ENCODE measurements at places on chromosomes 11 and 22. TPM values are rescaled to one million over a fixed set of nuclear protein-coding genes. Genes with fewer than 3 reads are reported as not detected.

The SLC5A4 gene
- total RNA-seq = not detected

The C11orf65 gene
- total RNA-seq = 0.42 TPM

GRCh38 chr22:35257002-35257320 lies 332 bp upstream of the HMGXB4 start:
- peaks cover 12% of the 10 kb centered on the region for H3K4me1 ChIP-seq
- no peaks in the 10 kb centered on the region for H3K27me3 ChIP-seq
- peak overlapping the region; percentile 89 for H3K4me3 ChIP-seq
- peak overlapping the region; percentile 97 for H3K27ac ChIP-seq
- H3K36me3 ChIP-seq = peaks cover 3% of the 10 kb centered on the region
- no peak for DNase-seq

DNA sequence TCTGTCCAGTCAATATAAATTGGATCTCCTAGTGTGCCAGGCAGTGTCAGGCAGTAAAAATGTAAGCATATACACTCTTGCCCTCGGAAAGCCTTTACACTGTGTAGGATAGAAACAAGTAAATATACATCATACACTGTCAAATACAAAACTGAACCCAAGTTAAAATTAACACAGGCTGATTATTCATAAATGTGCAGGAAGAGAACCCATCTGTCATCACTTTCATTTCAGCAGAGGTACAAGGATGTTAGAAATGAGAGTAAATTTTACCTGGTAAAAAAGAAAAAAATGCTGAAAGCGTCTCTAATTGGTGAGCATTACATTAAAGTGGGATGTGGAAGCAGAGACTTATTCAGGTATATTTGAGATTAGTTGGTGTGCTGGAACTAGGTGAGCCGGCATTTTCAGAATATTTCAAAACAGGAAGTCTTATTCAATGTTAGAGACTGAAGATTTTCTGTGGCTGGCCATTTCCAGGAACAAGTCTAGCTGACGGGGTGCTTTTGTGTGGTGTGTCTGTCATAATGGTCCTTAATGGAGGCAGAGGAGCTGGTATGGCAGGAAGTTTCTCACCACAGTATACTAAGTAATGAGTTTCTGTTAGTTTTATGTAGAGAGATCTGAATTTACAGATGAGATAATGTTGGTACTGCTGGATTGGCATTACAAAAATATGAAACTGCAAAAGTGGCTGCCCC lies 192.6 kb downstream of the CASP12 start:
- peaks cover 4% of the 10 kb centered on the region for H3K4me1 ChIP-seq
- DNase-seq = no peak
- H3K4me3 ChIP-seq = no peak overlapping the region
- H3K27me3 ChIP-seq = no peaks in the 10 kb centered on the region

DNA sequence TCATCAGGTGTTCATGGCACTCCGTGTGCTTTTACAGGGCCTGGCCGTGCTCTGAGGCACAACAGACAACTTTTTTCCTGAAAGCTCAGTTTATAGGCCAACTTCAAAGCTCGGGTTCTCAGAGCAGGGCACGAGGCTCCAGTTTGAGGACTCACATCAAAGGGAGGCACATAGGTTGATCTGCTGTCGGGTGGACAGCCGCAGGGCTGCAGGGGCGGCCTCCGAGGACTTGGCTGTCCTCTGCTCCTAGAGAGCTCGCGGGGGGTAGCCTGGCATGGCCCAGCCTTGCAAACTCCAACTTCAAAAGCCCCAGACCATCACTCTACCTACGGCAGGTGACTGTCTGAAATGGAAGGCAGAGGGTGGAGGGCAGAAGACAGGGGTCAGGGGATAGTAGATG lies 31.6 kb downstream of the C11orf58 start:
- no peak overlapping the region for H3K4me3 ChIP-seq
- peaks cover 13% of the 10 kb centered on the region for H3K4me1 ChIP-seq
- no peaks in the 10 kb centered on the region for H3K36me3 ChIP-seq
- no peak overlapping the region for H3K27ac ChIP-seq

DNA sequence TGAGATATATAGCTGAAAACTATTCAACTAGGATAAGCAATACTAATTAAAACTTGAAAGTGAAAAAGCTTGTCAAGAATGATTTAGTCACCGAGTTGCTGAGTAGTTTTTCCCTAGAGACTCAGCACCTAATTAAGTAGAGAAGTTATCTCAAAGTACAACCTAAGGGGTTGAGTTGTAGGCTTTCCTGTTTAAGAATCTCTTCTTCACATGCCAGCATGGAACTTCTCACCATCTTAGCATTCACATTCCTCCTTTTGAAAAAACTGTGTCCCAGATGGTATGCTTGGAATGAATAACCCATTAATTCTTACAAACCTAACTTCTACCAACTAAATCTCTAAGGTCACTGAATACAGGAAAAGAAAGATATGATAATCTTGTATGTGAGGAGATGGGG lies 303.3 kb upstream of the ZC3H12C start:
- H3K4me3 ChIP-seq = no peak overlapping the region
- no peaks in the 10 kb centered on the region for H3K36me3 ChIP-seq
- no peak overlapping the region for H3K27ac ChIP-seq
- peaks cover 9% of the 10 kb centered on the region for H3K4me1 ChIP-seq

DNA sequence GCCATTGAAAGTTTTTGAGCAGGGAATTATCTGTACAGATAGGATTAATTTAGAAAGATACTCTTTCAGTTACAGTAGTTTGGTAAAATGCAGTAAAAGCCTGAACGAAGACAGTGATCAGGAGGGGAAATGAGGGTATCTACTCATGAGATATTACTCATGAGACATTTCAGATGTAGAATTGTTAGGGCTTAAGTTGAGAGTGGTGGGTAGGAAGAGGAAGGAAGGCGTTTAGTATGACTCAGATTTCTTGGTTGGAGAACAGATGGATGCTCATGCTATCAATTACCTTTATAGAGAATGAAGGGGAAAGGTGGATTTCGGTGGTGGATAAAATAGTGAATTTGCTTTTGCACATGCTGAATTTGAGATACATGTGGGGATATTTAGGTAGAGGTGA lies 15.8 kb downstream of the CCDC81 start:
- H3K27me3 ChIP-seq = no peaks in the 10 kb centered on the region
- DNase-seq = no peak
- H3K4me3 ChIP-seq = no peak overlapping the region

DNA sequence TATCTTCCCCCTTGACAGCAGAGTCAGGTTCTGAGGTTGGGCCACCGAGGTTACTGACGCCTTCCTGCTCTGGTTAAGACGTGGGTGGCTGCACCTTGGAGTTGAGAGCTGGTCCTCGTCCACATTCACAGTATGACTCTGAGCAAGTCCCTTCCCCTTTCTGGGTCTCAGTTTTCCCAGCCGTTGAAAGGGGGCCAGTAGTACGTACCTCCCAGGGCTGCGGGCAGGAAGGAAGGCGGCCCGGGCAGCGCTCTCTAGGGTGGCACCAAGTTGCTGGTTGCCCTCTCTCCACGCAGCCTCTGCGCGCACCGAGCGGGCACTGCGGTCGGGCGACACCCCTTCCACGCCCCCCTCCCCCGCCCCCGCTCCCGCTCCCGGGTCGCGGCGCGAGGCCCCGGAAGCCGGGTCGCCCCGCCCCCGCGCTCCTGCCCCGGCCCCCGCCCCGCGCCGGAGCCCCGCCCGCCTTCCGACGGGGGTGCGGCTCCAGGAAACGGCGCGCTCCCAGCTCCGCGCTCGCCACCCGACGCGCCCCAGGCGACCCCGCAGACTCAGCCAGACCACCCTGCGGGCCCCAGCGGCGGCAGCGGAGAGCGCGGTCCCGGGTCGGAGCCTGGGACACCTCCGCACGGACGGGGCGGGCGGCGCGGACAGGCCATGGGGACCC lies at the start of gene EHBP1L1:
EHBP1L1 (plus strand) TSS at position 486 of the 664 bp plus-strand sequence. CDS start 250 bp downstream, outside the sequence.
- H3K27me3 ChIP-seq = peaks cover 27% of the 10 kb centered on the region
- no peak for DNase-seq
- H3K4me3 ChIP-seq = peak within 1 kb of the TSS; percentile 69
- H3K36me3 ChIP-seq = peaks cover 2% of the 10 kb centered on the region

- H3K4me1 ChIP-seq = peaks cover 51% of the 10 kb centered on the region
- H3K27ac ChIP-seq = peak overlapping the region; percentile 91
- peak overlapping the region; percentile 52 for H3K4me3 ChIP-seq
- H3K27me3 ChIP-seq = no peaks in the 10 kb centered on the region
- H3K36me3 ChIP-seq = peaks cover 5% of the 10 kb centered on the region
Observed at GRCh38 chr11:16110886-16111285, 245.5 kb downstream of the SOX6 start.

DNA sequence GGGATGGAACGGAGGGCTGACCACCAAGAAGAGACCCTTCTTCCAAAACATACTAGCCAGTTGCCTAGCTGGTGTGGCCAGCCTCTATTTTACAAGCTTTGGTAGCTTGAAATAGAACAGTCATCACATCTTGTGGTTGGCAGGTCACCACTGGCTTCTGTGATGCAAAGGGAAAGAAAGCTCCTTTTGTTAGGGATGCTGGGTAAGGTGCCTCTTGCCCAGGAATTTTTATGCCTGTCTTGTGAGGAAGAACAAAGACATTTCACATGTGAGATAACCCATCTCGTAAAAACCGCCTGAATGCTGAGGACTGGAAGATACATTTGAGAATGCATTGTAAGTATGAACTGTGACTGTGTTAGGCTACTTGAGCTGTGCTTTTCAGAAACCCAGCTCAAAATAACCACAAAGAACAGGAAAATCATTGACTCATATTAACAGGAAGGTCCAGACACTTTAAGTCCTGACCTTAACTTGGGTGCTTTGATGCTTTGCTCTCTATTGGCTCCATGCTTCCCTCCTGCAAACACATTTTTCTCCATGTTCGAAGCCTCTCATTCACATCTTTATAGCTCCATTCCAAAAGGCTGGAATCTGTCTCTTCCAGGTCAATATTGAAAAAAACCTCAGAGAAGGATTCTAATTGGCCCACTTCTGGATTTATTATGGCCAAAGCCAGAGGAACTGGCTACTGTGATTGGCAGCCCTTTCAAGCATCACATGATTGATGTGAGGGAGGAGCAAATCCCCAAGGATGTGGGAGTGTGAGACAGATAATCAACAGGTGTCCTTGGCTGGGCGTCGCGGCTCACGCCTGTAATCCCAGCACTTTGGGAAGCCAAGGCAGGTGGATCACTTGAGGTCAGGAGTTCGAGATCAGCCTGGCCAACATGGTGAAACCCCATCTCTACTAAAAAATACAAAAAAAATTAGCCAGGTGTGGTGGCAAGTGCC lies 53.9 kb downstream of the MICAL2 start:
- DNase-seq = no peak
- no peak overlapping the region for H3K4me3 ChIP-seq
- H3K27ac ChIP-seq = peak overlapping the region; percentile 69

Data from progenitor cell of endocrine pancreas (in vitro differentiated cells).